ENCODE measurements at places on chromosomes 4 and X. TPM values are rescaled to one million over a fixed set of nuclear protein-coding genes. Genes with fewer than 3 reads are reported as not detected.

DNA sequence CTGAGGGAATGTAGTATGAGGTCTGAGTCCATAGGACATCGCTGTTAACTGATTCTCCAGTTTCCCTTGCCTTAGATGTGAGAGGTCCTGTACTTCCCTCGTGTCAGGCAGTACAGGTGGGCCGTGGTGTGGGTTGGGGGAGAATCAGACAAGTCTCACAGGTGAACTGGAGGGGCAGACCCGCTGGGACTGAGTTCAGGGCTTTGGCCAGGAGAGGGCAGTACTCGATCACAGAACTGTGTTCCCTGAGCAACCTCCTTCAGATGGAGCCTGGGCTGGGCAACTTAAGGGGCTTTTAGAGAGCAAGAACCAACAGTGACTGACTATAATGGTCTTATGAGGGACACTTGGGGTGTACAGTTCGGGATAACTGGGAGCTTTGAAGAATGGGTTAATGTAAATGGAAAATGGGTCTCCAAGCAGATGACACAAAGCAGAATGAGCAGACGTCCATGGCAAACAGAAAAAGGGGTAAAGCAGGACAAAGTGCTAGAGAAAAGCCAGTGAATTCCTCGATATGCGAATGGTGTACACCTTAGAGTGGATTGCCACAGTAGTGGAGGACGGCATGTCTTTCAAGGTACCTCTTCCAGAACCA lies 83.6 kb downstream of the CCNG2 start:
- DNase-seq = peak; percentile 40

- DNase-seq = no peak
These were observed 487.2 kb upstream of the LCORL start for GRCh38 chr4:18508786-18509185.

DNA sequence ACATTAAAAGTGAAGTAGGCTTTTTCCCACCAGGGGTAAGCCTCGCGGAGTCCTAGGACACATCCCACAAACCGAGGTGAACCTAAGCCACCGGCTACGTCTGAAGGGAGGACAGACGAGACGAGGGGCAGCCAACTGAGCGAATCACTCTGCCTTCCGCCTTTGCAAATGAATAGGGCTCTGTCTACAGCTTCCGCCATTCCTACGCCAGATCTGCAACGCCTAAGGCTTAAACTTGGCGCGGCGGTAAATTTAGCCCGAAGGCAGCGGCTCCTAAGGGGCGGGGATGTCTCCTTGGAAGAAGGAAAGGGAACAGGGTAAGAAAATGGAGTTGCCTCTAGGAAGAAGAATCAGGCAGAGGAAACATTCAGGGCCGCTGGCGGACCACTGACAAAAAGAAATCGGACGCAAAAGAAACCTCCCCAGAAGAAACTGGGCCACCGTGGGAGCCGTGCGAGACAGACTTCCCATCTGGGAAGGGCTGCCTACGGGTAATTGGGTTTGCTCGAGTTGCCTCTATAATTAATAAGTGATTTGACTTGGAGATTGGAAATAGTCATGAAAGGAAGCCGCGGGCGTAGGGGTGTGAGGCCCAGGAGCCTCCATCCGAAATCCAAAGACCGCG lies 90.5 kb downstream of the BCOR start:
- no peak for DNase-seq

DNA sequence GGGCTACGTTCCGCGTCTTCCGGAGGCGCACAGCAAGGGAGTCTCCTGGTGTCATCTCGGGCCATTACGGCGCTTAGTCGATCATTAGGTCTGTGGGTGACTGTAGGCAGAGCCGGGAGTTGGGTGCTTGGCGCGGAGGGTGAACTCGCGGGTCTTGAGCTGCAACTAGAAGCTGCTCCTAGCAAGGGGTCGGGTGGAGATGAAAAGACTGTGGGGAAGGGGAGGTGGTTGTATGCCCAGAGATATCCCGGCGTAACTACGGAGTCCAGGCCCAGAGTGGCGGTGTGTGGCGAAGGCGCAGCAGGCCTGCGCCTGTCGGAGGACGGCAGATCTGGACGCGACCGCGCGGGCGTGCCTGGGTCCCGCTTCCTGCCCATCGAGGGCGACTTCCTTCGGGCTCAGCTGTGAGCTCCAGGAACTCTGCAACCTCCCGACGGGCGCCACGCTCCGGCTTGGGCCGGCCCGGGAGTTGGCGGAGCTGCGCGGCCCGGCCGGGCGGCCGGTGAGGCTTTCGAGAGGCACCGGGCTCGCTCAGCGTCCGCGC lies 2.7 kb upstream of the NKX3-2 start:
- DNase-seq = no peak

Gene SPATA4
- total RNA-seq = not detected

GRCh38 chrX:40694802-40695201 lies 40.5 kb downstream of the MED14 start:
- DNase-seq = no peak

GRCh38 chrX:1598021-1598875 lies 6.8 kb downstream of the AKAP17A start:
- no peak for DNase-seq

GRCh38 chr4:73815145-73815544 lies 21.3 kb upstream of the CXCL6 start:
- DNase-seq = no peak

Gene NFXL1
- total RNA-seq = 6.5 TPM

GRCh38 chr4:26212528-26212927 lies 108.3 kb upstream of the RBPJ start:
- no peak for DNase-seq

Gene CLTRN
- not detected for total RNA-seq

Gene CCKAR
- total RNA-seq = not detected

DNA sequence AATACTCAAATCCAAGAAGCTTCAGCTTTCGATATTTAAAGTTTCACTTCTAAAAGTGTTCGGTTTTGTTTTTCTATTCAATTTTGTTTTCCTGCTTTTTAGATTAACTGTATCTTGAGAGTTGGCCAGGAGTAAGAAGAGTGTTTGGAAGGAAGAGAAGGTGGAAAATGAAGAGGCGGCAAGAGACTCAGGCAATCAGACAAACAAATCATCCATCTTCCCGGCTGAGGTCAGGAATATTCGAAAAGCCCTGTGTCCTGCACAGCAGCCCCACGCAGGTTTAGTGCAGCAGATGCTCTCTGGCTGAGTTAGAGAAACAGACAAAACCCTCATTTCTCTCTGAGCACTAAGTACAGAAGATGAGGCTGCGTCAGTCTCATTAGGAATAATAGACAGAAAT lies 330.3 kb upstream of the NOCT start:
- DNase-seq = no peak

- no peak for DNase-seq
These were observed 309.8 kb downstream of the LDB2 start for GRCh38 chr4:16588651-16589050.

Gene PLP1
- total RNA-seq = not detected

DNA sequence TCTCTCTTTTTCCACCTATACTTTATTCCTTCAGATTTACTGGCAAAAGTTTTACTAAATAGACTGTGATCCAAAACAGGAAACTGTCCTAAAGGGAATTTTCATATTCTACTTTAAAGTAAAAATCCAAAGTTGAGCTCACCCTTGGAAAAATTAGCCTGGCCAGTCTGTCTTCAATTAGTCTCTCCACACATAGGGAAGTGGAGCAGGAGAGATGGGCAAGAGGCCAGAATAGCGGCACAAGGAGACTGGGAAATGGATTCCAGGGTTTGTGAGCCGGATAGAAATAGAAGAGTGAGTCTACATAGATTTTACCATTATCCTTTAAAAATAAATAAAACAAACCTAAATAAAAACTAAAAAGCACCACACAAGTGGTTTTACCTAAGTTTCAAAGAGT lies 16.2 kb upstream of the FRMD7 start:
- no peak for DNase-seq

DNA sequence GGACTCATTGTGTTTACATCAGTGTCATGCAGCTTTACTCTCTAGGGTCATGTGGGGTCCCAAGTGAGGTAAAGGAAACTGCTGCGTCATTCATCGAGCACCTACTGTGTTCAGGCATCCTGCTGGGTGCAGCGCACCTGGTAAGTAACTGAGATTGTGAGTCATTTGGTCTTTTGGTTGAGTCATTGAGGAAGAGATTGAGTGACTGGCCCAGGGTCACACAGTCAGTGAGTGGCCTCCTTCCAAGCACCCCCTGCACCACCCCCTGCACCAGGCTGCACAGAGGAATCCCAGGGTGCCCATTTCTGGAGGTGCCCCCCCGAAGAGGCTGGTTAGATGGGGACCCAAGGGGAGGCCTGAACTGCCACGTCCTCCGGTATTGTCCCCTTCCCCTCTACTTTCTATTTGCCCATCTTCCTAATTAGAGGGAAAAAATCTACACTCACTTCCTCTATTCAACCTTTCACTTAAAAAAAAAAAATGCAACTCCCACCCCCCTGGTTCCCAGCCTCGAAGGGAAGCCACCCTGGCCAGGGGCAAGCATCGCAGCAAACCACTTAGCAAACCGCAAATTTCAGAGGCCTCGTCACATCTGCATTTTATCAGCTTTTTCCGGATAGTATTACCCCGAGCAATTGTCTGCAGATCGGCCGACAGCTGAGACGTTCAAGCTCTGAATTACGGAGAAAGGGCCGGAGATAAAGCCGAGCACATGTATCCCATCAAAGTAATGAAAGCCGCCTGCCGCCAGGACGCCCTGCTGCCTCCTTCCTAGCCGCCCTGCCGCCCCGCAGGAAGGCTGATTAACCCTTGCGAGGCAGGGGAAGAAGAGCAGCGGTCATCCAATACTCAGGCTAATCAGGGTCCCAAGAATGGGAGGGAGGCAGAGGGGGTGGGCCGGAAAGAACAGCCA lies 96.3 kb upstream of the MSX1 start:
- peak; percentile 3 for DNase-seq

DNA sequence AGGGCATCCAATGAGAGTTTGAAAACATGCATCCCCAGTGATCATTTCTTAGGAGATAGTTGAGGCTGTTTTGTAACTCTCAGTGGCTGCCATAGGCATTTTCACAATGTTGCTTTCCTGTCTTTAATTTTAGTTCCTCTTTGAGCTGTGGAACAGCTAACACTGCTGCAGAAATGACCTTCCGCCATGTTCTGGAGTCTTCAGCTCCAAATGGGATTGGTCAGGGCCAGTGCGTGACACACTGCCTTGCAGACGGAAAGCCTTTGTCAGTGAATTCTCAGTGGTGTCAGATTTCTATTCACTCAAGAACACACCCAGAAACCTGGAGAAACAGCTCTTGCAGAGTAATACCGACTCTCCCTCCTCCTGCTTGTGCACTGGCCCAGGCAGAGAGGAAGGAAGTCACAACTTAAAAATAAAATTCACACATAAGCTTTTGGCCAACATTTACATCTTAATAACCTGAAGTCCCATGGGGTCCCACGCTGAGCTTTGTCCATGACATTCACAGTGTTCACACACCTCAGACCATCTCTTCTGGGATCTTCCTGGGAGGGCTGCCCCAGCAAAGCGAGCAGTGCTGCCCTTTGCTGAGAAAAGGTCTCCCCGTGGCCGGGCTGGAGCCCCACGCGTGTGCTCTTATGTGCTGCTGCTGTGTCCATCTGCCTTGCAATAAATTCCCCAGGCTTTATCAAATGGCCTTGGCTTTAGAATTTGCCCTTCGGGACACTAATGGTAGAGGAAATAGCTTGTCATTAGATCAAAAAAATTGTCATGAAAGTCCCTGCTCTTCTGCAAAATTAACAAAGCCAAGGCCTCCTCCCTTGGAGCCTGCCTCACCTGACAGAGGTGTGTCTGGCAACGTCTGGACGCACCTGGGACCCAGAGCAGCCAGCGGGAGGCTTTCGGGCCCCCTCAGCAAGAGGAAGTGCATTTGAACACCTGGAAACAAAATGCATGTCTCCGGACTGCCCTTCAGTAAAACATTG lies 126.8 kb downstream of the IRF2 start:
- DNase-seq = peak; percentile 16

GRCh38 chr4:23882976-23883531 lies 6.8 kb downstream of the PPARGC1A start:
- DNase-seq = no peak

GRCh38 chr4:122764821-122765215 lies 32.3 kb downstream of the BBS12 start:
- no peak for DNase-seq

GRCh38 chrX:150698981-150699380 lies 5.8 kb downstream of the MTMR1 start:
- DNase-seq = no peak

GRCh38 chr4:163590619-163591264 lies 96.3 kb downstream of the TMA16 start:
- DNase-seq = no peak

Gene RNF212
- 1.0 TPM for total RNA-seq

GRCh38 chr4:68734095-68734494 lies 63.6 kb upstream of the UGT2B15 start:
- DNase-seq = no peak

DNA sequence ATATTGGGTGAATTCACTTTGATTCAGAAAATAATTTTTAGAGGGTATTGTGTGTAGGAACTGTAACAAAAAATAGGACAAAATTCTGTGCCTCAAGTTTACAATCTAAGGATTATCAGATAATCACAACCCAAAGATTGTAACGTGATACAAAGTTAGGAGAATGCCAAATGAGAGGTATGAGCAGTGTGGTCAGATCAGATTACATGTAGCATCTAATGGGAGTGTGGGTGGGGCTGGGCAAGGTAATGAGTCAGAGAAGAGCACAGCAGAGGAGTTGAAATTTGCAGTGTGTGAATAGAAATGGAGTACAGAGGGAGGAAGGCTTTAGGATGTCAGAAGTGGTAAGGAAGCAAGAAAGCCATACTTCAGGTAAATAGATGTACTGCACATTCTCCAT lies 103.4 kb upstream of the TEX13A start:
- DNase-seq = no peak

GRCh38 chr4:47824840-47825239 lies 13.0 kb downstream of the CORIN start:
- no peak for DNase-seq

- DNase-seq = no peak
These were observed 7.3 kb upstream of the DHRSX start for GRCh38 chrX:2507904-2508627.
